ENCODE measurements at places on chromosomes 5 and 9.

DNA sequence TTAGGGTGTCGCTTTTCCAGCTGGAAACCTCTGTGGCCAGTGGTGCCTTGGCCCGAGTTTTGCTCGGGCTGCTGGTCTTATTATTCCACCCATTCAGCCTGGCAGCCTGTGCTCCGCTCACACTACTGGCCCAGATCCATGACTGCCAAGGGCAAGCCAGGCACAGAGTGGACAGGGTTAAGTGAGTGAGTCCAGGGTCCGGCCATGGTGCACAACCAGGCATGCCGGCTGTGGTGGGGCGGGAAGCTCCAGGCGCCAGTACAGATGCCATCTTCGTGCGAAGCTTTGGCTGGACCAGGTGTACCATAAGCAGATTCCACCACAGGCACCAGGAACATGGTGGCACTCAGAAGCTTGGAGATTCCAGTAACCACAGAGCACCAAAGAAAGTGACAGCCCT is 580.2 kb upstream of the FAM174A start:
- DNase-seq: no peak

DNA sequence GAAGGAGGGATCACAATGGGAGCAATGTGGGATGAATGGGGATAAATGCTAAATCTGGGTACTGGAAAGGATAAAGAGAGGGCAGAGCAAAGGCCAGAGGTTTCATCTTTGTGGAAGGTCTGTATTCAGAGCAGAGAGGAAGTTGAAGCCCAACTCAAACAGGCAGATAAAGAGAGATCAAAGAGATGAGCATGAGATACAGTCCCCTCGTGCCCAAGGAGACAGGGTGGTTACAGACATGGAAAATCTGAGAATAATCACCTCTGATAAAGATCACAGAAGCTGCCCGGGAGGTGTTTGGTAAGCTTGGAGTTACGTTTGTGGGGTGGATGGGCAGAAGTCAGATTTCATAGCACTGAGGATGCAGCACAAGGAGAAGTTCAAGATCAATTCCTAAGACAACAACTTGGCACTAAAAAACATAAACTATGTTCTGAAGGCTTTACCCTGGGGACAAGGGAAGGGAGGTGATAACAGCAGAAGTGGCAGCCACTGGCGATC is 459 bp upstream of the ERAP2 start:
- no peak for DNase-seq

GRCh38 chr5:41871852-41872251 is 1.6 kb upstream of the OXCT1 start:
- DNase-seq: no peak

DNA sequence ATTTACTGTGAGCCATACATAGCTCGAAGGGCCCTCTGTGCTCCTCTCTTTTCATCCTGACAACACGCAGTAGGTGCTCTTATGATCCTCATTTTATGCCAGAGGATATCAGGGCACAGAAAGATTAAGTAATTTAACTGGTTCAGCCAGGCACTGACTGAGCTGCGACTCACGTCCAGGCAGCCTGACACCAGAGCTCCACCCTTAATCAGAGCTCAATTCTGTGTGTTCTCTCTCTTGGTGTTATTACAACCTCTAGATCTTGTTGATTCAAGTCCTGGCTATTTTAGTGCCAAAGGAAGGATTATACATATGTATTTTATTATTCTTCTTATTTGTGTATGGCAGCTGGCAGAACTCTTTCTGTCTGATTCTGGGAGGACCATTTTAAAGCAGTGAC is 59.7 kb downstream of the OSMR start:
- DNase-seq: no peak

GRCh38 chr5:37979559-37979958 is 139.7 kb upstream of the GDNF start:
- DNase-seq: no peak

GRCh38 chr5:98200726-98201541 is 572.5 kb upstream of the RGMB start:
- DNase-seq: no peak

DNA sequence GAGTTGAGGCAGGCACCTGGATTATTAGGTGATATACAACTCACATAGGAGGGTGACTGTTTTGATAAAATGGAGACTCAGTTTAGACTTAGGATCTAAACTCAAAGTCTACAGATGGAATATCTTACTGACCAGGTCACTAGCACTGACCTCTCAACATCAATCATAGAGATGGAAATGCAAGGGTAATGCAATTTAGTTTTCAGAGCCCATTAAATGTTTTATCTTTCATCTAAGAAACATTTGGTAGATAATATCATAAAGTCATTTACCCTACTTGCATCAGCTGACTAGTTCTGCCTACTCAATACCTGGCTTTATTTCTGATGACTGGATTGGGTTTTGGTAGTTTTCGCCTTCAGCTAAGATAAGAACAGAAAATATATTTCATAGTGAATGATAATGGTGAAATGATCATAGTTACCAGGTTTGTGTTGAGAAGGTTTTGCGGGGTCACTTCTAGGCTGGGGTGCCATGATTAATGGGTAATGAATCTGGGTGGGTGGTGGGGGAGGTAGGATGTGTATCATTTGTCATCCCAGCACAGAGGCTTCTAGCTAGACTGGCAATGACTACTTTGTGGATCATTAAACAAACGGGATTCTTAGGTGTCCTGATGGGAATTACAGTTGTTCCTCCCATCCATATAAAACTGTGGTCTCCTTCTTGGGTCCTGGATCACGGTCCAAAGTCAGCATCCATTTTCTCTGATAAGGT is 173.4 kb downstream of the PPP2R2B start:
- no peak for DNase-seq

GRCh38 chr5:138011991-138012390 is 20.9 kb downstream of the FAM13B start:
- no peak for DNase-seq

DNA sequence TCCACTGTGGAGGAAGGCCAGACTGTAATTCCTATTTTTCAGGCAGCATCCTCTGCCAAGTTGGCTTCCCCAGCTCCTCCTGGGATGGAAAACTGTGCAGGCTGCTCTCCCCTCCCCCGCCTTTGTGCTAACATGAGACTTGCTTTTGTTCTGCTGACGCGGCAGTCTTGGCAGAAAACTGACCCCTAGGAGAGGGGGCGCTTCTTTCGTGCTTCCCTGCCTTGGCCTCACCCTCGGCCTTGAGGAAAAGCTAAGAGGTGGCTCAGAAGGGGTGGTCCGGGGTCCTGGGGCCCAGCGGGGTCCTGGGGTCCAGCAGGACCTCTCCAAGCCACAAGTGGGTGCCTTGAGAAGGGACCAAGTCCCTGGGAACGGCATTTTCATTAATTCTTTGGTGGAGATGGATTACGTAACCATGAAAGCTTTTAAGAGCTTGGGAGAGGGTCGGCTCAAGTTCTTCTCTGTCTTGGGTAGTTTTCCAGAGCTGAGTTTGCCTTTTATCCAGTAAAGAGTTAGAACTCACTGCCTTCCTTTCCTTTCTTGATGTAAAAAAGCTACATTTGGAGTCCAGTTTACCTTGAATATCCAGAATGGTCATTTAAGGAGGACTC is 51.0 kb downstream of the SH3PXD2B start:
- no peak for DNase-seq

DNA sequence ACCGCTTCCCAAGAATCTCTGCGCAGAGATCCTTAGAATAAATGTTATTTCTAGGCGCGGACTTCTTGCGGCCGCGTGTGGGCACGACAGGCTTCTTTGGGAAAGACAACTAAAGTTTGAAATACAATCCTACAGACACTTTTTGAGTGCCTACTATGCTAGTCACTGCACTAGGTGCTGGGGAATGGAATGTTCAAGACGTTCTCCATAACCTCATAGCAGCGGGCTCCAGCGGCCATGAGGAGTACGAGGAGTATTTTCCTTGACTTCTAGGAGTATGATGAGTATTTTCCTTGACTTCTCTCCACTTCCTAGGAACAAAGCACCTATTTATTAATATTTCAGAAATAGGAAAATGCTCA is 636 bp upstream of the PWWP2A start:
- no peak for DNase-seq

GRCh38 chr5:168893283-168893682 is 314.1 kb upstream of the PANK3 start:
- DNase-seq: no peak

- no peak for DNase-seq
Observed at GRCh38 chr9:80157561-80157983, 585.8 kb downstream of the TLE4 start.

GRCh38 chr5:60377826-60378225 is 322.1 kb downstream of the DEPDC1B start:
- DNase-seq: no peak

DNA sequence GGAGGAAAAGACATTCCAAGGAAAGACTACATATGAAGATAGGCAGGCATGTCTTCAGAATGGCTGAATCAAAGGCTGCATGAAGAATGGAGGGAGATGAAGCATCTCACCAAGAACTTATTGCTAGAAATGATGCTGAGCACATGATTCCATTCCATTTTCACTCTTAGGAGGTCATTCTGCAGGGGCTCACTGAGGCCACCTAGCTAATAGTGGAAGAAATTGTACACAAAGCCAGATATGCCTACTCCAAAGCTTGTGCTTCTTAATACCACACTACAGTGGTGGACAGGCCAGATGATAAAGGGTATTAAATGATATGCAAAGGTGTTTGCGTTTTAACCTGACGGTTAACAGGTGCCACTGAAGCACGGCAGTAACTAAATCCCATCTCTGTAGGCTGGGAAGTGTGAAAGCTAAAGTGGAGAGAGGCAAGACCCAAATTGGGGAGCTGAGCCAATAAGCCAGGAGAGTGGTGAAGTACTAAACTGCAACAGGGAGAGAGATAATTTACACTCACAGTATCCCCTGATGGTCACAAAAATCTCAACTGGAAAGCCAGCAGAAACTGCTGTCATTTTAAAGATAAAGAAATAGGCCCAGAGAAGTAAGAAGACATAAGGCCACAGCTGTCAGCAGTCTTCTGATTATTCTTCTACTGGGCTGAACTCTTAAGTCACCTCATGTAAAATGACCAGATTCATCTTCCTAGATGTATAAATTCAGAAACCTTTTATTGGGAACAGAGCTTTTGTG is 14.6 kb downstream of the NDUFA8 start:
- DNase-seq: no peak

Data from NCI-H1417 (cell line).